Amniotic stem cell (primary cell): ENCODE measurements at places on chromosomes 12 and 14.

DNA sequence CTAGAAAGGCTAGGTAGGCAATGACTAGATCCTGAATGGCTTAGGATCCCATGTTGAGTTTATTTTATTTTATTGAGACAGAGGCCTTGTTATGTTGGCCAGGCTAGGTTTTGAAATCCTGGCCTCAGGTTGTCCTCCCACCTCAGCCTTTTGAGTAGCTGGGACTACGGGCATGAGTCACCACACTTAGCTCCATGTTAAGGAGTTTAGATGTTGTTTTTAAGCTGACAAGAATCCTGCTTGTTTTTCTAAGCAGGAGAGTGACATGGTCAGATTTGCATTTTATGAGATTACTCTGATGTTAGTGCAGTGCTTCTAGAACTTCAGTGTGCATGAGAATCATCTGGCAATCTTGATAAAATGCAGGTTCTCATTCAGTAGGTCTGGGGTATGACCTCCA is 14.5 kb downstream of the CCDC198 start:
- no peak for DNase-seq

- DNase-seq = no peak
These were observed 153.1 kb downstream of the PAWR start for GRCh38 chr12:79537675-79538074.

- no peak for DNase-seq
These were observed 57.8 kb downstream of the CIT start for GRCh38 chr12:119819322-119819721.

GRCh38 chr12:106240821-106241220 is 7.0 kb downstream of the CKAP4 start:
- DNase-seq = no peak

GRCh38 chr12:127957001-127957660 is 309.8 kb upstream of the TMEM132C start:
- DNase-seq = peak; percentile 49

GRCh38 chr12:53696285-53696654 is 20.4 kb upstream of the ATP5MC2 start:
- peak; percentile 40 for DNase-seq

DNA sequence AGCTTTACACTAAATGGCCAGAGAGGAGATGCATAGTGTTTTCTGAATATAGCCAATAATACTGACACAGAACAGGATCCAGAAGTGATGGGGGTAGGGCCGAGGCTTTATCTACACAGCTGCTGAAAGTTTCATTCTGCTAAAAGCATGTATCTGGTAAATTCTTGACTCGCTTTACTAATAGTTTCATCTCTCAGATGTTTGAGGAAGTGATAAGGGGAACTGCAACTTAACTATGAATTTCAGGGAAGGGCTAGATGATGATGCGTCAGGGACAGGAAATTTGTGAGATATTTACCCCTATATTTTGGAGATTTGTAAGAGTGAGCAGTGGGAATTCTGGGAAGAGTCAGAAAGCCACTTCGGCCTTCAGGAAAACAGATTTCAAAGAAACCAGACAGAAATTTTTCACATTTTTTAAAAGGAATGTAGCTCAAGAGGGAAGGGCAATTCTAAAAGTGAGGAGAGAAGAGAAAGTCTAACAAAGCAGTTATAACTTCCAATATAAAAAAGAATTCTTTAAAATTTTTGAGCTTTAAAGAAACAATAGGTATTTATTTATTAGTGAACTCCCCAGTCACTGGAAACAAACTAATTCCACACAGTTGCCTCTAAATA is 243.1 kb downstream of the BCAT1 start:
- no peak for DNase-seq

- DNase-seq = no peak
These were observed 1.3 kb downstream of the KERA start for GRCh38 chr12:91056488-91056887.

DNA sequence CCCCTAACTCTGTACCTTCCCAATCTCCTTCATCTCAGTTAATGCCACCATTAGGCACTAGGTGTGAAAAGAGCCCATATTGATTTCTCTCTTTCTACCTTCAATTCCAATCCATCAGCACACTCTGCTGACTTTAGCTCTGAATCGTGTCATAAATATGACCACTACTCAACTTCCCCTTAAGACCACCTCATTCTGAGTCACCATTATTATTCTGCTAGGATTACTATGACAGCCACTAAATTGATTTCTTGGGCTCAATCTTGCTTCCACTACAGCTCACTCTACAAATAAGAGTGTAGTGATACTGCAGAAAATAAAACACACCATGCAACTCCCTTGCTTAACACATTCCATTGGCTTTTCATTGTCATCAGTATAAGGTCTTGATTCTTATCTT is 1449.0 kb upstream of the FLRT2 start:
- no peak for DNase-seq

- no peak for DNase-seq
These were observed 51.2 kb upstream of the PCED1B start for GRCh38 chr12:47028186-47028585.

GRCh38 chr12:42639556-42639955 is 50.0 kb upstream of the PRICKLE1 start:
- DNase-seq = no peak

DNA sequence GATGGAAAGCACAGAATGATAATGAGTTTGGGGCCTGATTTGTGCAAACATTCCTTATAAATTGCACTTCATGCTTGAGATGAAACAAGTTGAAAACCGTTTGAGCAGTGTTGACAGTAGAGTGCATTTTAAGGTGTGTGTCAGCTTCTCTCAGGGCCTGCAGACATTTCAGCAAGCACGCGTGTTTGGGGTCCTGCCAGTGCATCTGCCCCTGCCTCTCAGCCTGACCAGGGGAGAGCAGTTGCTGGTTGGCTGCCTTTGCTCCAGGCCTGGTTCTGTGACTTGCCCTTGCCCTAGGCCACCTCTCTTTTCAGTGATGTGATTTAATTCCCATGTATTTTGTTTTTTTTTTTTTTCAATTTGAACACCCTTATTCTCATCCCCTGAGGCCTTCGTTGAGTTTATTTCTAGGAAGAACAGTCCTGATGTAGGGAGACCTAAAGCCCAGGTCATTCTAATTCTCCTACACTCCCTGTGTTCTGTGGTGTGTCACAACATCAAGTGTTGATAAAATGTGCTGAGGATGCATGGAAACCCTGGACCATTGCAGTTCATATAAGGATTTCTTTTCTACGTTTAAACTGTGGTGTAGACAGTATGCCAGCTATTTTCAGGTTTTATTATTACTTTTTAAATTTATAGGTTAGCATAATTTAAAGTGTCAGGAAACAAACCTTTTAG is 40.1 kb upstream of the AMN start:
- no peak for DNase-seq

DNA sequence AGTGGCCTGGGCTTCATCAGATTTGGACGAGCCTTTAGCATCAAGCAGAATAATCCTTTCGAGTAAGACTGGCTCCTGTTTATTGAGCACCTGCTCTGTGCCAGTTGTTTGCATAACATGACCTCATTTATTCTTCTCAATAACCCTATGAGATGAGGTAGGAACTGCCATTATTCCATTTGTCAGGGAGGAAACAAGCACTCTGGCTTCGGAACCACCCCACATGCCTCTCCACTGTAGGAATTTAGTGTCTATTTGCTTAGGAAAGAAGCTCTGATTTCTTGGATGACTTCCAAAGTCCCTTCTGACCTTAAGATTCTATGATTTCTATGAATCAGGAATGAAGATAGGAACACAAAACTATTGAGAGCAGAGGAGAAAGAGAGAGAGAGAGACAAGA is 11.0 kb downstream of the SAMD4A start:
- no peak for DNase-seq

- DNase-seq = no peak
These were observed 99.2 kb downstream of the PHETA1 start for GRCh38 chr12:111269718-111270117.

GRCh38 chr12:88931598-88931997 is 351.3 kb upstream of the KITLG start:
- DNase-seq = no peak

DNA sequence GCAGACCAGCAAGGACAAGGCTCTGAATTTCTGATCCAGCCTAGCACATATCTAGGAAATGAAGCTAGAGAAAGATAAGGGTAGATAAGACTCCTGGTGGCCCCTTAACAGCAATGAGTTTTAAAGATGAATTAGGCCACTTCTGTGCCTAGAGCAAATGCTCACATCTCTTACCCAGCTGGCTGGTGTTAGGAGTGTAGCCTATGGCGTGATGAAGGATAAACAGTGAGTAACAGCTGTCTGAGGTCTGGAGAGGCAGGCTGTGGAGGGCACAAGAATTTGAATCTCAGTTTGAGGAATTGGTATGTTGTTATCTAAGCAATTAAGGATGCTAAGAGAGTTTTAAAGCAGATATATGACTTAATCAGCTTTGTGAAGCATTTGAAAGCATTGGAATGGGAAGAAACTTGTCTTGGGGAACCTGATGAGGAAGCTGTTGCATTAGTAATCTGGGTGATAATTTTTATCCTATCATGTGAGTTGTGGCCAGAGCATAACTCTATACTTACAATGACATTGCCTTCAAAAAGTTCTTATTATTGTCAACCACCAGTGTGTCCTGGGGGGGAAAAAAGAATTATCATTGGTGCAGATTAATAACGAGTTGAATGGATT is 161.8 kb downstream of the SRGAP1 start:
- DNase-seq = no peak

- DNase-seq = no peak
These were observed 323.8 kb downstream of the RGS6 start for GRCh38 chr14:72256055-72256454.

DNA sequence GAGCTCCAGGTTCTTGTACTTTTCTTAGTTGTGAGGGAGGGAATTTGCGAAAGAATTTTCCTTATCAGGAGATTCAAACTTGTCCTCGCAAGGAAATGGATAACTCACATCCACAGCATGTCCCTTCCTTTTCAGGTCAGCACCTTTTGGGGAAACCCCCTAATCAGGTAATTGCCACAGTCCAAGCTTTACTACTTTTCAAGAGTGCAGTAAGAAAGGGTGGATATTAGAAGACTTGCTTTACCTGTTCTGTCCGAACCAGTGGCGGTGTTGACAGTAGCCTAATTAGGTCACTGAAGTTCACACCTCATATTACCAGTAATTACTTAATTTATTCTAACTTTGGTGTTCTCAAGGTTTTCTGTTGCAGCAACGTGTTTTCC is 6.7 kb upstream of the C12orf50 start:
- DNase-seq = no peak

GRCh38 chr14:64812412-64812811 is 67.3 kb downstream of the SPTB start:
- no peak for DNase-seq

DNA sequence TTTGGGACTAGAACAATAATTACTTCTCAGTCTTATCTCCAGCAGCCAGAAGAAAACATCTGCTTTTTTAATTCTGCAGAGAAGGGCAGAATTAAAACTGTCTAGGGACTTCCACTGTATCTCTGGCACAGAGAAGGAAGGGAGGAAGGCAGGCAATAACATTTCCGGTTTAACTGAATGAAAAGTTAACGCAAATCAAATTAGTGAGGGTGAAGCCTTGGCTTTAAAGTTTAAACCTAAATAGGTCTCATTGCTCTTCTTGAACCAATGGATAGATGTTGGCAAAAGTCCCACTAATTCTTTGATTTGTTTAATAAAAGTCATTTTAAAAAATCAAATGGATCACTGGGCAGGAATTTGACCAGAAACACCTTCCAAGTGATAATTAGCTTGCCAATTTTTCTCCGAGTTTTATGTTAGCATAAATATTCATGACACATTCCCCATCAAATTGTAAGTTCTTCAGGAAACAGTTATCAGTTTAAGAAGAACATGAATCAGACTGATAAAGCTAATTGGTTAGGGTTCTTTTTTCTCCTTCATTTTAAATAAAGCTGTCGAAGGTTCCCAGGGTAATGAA is 181.9 kb downstream of the SLC15A5 start:
- DNase-seq = no peak

- DNase-seq = no peak
These were observed 147.9 kb upstream of the NCOR2 start for GRCh38 chr12:124715121-124715990.

DNA sequence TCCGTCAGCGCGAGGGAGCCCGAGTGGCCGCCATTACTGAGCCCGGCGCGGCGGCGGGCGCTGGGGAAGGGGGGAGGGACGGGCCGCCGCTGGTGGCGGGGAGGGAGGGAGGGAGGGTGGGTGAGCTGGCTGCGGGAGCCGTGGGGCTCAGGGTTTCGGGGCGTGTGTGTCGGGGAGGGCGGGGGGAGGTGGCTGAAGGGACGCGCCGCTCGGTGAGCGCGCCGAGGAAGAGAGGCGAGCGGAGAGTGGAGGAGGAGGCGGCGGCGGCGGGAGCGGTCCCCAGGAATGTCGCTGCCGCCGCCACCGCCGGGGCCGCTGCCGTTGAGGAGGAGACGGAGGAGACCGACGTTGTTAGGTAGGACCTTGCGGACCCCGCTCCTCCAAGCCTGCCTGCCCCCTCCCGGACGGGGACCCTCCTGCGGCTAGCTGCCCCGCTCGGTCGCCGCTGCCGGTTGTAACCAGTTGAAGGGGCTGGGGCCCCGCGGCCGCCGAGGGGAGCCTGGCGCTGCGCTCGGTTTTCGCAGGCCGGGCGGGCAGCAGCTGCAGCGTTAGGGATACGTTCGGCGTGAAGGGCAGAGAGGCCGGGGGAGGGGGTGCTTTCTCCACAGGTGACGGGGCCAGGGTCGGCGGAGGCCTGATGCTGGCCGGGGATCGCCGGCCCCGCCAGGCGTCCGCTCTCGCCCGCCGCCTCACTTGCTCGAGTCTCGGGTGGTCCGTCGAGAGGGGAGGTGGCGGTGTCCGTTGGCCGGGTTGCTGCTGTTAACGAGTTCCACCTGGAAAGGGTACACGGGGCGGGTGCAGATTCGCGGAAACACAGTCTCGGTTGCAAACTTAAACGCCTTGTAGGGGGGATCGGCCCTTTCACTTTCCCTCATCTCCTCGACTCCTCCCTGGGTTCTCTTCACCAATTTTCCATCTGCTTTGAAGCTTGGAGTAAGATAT is at the start of gene ARHGAP5:
TSS of gene ARHGAP5 (plus strand) at position 224 of the 942 bp plus-strand sequence. CDS start 13,366 bp downstream, outside the sequence.
- DNase-seq = no peak

DNA sequence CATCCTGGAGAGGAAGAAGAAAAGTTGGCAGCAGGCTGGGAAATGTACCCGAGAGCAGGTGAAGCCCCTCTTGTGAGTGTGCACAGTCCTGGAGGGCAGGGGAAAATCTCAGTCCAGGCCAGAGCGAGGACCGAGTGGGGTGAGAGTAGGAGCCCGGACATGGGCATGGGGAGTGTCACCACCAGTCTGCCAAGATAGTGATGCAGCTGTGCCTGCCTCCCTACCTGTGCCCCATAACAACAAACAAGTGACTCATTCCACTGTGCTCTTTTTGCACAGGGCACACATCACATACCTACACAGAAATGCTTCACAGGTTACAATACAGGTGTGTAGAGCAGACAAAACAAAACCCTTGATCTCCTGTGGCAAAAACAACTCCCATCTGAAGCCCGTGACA is 205.9 kb upstream of the PELI2 start:
- DNase-seq = no peak

GRCh38 chr14:87994974-87995373 is 2.0 kb upstream of the GALC start:
- DNase-seq = no peak

DNA sequence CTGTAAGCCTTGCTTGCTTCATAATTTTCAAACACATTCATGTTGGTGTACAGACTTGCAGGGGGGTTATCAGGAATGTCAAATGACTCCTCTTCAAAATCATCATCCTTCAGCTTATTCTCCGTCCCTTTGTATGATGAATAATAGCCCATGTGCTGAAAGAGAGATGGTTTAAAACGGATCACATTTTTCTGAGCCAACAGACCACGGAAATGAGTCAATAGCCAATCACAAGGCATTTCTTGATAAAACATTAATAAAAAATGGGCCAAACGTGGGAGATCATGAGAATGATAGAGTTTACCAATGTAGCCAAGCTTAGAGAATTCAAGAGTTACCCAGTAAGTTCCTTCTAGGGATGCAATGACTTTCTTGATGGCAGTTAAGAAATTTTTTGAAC is 105.5 kb downstream of the NTS start:
- DNase-seq = no peak

GRCh38 chr14:92644171-92644969 is 104.1 kb downstream of the LGMN start:
- DNase-seq = peak; percentile 9
